NCI-H2081 treated with DMSO at 0.1 percent for 48 hours (cell line): ENCODE measurements at places on chromosomes 4 and X.

DNA sequence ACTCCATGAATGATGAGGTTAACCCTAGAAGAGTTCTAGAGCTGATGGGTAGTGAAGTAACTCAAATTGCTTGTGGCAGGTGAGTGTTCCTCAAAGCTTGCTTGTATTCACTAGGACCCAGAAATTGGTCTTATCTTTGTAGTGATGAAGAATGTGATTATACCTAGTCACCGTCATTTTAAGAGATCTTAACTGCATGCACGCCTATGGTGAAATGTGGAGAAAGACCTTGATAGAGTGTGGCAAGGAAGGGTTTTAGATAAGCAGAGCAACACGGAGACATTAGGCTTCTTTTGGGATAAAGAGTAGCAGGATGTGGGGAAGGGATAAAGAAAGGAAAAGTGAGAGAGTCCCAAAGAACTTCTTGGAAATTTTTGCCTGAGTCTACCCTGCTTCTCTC is 42.4 kb downstream of the NAP1L5 start:
- DNase-seq, result no peak

DNA sequence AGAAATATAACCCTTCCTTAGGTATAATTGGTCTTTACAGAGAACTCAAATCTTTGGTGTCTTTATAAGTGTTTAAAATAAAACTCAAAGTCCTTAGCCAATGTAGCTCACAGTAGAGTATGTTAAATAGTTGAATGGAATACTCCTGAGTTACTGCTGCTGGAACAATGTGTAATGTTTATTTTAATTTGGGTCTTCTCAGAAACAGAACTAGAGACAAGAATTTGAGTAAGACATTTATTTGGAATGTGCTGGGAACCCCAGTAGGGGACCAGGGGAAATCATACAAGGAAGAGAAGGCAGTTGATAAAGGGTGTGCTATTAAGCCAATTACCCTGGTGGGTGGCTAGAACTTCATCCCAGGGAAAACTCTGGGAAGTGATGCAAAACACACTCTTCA is 240.4 kb upstream of the LDB2 start:
- DNase-seq, result no peak

DNA sequence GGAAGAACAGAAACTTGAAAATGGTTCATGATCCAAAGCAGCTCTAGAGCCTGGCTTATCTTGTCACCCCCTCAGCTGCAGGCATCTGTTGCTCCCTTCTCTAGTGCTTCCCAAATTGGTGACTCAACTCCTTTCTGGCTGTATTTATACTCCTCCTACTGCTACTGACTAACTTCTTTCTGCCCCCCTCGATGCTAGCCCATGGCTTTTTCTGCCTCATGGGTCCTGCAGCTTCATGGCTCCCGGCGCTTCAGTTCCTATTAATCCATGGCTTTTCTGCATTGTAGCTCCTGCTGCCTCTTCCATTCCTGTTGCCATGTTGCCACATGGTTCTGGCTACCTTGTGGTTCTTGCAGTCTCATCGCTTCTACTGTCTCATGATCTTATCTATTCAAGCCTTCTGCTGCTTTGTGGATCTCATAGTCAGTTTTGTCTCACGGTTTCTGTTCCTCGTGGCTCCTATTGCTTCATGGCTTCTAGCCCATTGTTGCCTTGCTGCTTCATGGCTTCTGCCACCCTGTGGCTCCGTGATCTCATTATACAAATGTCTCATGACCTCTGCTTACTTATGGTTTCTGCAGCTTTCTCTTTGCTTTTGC is 48.1 kb downstream of the SMC1A start:
- no peak for DNase-seq

DNA sequence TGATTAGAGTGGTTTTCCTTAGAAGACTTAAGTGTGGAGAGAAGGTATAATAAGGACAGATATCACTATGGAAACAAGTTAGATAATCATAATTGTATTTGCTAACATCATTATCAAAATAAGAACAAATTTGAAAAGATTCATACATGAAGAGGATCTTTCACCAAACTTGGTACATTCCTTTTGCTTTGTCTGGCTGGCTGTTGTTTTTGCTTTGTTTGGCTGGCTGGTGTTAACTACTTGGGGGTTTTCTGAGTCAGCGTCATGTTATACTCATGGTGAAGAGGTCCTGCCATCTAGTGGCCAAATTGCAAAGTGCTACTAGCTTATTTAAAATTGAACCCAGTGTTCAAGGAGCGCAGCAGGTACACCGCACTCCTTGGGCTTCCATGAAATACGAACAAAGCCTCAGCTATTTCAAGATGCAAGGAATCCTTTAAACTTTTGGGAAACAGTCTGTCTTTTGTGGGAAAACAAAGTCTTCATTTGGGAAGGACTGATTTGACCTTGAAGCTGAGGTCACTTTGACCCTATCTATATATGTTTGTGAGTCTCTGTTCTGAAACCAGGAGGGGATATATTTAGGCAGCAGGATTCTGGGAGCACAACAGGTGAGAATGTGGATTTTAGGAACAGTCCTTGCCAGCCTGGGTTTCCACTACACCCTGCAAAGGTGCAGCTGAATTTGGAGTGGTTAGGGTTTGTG is 129.7 kb downstream of the PLS3 start:
- peak; percentile 43 for DNase-seq

GRCh38 chr4:43846111-43846587 is 602.5 kb downstream of the KCTD8 start:
- no peak for DNase-seq

GRCh38 chr4:15420642-15421041 is 7.2 kb upstream of the C1QTNF7 start:
- no peak for DNase-seq

- DNase-seq, result no peak
These were observed 59.4 kb upstream of the RBPJ start for GRCh38 chr4:26261405-26261804.

GRCh38 chrX:151478058-151478457 is 81.1 kb downstream of the VMA21 start:
- DNase-seq, result no peak

DNA sequence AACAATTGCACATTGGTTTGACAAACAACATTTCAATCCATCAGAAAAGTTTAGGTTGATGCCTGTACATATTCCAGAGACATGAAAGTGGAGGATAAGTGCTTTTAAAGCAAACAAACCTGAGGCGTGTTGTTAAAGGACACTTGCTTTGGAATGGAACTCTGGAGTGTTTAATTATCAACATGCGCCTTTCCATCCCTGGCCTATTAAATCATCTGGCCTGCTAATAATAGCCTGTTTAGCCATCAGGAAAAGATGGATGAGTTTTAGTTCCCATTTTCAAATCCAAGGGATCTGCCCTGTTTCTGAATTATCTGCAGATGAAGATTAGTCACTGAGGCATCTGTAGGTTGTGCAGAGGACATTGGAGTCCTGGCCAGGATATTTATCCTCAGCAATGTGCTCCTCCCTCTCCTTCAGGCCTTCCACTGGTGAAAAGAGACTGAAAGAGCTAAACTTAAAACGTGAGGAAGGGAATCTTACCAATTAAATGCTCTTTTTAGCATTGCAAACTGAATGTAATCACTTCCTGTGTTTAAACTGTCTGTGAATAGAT is 388.9 kb downstream of the PPARGC1A start:
- no peak for DNase-seq

GRCh38 chrX:103480526-103480925 is 38.8 kb downstream of the RAB40A start:
- no peak for DNase-seq

DNA sequence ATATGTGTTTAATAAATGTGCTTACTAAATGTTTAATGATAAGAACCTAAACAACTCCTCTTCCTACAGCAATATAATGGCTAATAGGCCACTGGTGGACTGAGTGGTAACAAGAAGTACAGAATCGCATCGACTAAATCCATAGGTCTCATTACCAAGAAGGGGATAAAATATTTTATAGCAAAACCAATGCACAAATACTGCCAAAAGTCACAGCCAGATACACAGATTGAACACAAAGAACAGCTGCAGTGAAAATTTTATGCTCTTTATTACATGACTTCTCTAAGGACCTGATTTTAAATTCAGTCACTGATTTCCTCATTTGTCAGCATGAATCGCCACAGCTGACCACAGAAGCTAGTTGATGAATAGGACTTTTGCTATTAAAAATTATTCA is 285.4 kb downstream of the DHX15 start:
- no peak for DNase-seq

DNA sequence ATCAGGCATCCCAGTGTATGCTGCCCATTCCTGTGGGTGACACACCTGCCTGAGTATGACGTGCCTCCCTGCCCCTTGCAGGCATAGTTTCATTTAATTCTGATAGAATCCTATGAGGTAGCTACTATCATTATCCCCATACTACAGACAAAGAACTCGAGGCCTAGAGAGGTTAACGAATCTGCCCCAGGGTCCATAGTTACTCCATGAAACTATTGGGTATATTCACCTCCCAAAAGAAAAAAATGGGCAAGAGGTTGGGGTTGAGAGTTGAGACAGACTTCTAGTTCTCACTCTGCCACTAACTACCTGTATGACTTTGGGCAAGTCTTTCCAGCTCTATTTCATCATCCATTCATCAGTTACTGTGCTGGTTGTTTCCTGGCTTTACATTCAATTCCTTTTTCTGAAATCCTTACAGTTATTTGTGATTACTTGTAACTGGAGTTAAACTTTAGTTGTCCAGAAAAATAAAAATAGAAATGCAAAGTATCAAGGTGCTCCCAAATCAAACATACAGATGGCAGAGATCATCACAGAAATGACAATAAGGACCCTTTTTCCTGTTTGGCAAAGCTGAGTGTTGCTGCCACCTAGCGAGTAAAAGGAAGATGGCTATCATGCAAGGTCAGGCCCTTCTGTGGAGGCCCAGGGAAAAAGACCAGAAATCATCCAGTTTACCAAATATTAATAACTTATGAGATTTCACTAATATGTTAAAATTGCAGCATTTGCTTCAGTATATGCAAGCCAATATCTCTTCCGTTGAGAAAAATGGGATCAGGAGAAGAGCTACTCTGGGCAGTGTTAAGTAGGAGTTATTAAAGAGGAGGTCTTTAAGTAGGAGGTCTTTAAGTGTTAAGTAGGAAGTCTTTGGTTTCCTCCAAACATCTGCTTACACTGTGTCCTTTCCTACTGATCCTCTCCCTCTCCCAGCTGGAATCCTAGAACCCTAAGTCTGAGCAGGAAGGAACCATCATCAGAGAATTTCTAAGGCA is 17.1 kb upstream of the MAP7D3 start:
- no peak for DNase-seq

- no peak for DNase-seq
These were observed 115.1 kb downstream of the PPP3CA start for GRCh38 chr4:101232074-101232776.

DNA sequence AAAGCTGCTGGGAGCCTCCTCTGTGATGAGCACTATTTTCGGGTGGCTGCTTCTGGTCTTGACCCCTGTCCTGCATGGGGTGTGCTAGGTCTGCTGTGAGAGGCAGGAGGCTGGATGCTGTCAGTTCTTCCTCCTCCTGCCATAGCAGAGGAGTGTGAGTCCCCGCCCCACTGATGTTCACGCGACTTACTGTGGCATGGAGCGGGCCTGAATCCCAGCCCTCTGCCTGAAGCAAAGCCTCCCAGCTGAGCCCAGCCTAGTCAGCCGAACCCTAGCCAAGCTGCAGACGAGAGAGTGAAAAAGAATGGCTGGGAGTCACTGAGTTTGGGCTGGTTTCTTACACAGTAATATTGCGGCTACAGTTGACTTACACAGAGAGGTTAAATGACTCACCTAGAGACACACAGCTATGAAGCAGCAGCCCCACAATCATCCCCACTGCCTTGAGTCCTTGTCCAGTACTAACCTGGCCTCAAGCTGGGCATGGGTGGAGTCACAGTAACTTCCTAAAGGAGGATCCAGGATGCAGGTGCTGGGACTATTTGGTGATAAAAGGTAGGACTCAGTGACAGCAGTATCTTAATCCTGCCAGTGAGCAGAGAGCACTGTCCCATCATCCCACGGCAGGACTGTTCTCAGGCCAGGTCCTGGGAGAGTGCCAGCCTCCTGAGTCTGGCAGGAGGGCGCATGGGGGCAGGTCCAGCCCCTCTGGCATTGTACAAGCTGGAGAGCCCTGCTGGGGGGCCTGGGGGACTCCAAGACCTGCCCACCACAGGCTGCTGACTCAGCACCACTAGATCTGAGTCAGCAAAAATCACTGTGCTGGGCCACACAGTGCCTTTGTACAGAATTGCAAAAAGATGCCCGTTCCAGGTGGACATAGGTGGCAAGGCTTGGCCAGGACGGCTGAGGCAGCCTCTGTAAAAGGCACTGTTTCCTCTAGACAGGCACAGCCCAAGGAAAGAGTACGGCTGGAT is 60.4 kb upstream of the CRMP1 start:
- DNase-seq, result no peak

GRCh38 chr4:130675266-130675665 is 1579.3 kb downstream of the C4orf33 start:
- DNase-seq, result no peak

- no peak for DNase-seq
These were observed 151.0 kb downstream of the NHS start for GRCh38 chrX:17525762-17526555.

- no peak for DNase-seq
These were observed 220.7 kb upstream of the CNKSR2 start for GRCh38 chrX:21153503-21153902.
